ENCODE measurements at places on chromosomes 2 and 18.

GRCh38 chr2:190530248-190530900 is 4.1 kb downstream of the NEMP2 start:
- DNase-seq = no peak

DNA sequence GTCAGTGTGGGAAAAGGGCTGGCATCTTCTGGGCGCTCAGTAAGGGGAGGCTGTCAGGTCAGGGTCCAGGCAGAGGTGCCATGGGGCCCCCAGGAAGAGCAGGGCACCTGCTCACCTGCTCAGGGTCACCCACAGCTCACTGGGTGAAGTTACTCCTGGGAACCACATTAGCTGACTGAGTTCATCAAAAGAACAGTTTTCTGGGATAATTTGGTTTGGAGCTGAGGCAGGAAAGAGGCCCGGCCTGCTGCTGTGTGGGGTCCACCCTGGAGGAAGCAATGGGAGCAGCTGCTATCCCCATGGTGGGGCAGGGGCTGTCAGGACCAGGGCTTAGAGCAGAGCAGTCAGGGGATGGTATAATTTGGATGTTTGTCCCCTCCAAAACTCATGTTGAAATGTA is 97.2 kb upstream of the GPC1 start:
- no peak for DNase-seq

DNA sequence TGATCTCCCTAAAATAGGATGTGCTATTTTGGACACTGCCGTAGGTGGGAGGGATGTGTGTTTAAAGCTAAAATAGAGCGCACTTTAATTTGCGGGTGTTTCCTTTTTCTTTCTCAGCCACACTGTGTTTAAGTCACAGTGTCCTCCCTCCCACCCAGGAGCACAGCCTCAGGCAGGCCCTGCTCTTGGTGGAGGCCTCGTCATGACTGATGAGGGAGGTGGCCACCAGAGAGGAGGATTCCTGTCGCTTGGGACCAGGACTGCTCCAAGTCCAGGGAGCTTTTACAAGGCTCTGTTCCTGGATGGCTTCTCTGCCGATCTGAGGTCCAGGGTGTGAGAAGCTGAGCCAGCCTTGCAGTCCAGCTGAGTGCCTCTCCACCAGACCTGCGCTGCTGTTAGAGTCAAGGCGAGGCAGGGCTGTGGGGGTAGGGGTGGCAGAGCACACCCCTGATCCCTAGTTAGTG is 33.5 kb downstream of the INPP4A start:
- no peak for DNase-seq

GRCh38 chr2:105590780-105591660 is 153.7 kb upstream of the NCK2 start:
- DNase-seq = no peak

- DNase-seq = no peak
Measured at GRCh38 chr18:46155641-46156051, 51.5 kb downstream of the HAUS1 start.

DNA sequence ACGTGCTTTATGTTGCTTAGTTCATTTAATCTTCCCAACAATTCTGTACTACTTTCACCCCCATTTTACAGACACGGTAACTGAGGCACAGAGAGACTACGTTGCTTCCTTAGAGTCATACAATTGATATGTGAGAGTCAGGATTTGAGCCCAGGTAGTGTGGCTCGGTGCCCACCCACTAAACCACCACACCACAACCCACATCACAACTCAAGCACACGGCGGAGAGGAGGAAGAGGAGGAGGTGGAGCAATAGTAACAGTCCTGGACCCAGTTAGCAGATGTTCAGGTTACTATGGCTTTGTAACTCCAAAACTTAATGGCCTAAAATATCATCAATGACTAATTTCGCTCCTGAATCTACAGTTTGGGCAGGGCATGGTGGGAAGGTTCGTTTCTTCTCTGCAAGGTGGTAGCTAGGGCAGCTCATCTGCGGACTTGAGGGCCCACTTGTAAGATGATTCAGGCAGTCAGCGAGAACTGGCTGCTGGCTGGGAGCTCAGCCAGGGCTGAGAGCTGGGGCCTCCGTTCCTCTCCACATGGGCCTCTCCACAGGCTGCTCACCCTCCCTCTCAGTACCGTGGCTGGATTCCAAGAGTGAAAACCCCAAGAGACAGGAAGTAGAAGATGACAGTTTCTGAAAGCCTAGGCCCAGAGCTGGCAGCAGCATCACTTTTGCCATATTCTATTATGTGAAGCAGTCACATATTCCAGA is 167.1 kb downstream of the ZFP36L2 start:
- DNase-seq = peak; percentile 19

DNA sequence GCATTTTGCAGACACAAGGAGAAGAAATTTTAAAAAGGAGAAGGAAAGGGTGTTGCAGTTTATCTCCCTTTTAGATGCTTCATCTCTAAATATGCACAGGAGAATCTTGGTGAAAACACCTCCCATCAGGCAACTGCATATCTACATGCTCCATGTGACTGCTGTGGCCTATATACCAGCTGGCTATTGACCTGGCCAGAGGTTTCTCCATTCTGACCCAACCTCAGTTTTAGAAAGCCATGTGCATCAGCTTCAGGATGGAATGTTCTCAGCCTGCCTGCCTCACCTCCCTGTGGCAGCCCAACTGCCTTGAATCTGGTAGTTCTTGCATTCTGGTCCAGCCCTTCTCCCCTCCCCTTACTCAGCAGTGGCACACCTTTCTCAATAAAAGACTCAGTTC is 1958.8 kb upstream of the CELF4 start:
- DNase-seq = no peak

DNA sequence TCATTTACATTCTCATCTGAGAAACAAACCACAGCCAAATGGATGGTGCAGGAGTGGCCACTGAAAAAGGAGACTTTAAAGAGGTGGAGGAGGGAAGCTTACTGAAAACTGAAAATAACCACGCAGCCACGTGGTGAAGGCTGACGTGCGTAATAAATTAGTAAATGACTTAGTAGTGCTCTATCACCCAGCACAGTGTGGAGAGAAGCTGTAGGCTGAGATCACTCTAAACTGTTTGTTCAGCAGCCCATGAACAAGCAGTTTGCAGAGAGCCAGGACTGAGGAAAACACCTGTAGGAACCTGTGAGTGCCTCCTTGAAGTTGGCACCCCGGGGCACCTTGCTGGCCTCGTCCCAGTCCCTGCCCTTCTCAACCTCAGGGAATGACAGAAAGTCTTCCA is 193.0 kb downstream of the TXNL1 start:
- DNase-seq = no peak

- DNase-seq = no peak
Measured at GRCh38 chr18:1124495-1124894, 219.8 kb downstream of the ADCYAP1 start.
